ENCODE measurements at places on chromosomes 16 and 17. TPM values are rescaled to one million over a fixed set of nuclear protein-coding genes. Genes with fewer than 3 reads are reported as not detected.

The KRT27 gene
- not detected for total RNA-seq

The KCNJ12 gene
- 0.67 TPM for total RNA-seq

The PRSS21 gene
- total RNA-seq, result 1.0 TPM

The SMTNL2 gene
- not detected for total RNA-seq

The ALDH3A1 gene
- total RNA-seq, result 0.33 TPM

The CCL18 gene
- not detected for total RNA-seq

The CLCN7 gene
- total RNA-seq, result 26.1 TPM

The TBC1D28 gene
- not detected for total RNA-seq

The FN3K gene
- total RNA-seq, result 18.4 TPM

The SNX20 gene
- total RNA-seq, result 3.5 TPM

The HOXB13 gene
- total RNA-seq, result not detected

The ATP6V0A1 gene
- 94.6 TPM for total RNA-seq

The SEZ6 gene
- not detected for total RNA-seq

The CD300LG gene
- 0.14 TPM for total RNA-seq

GRCh38 chr16:31664683-31665482 is 137.2 kb downstream of the AHSP start:
- DNase-seq, result no peak

DNA sequence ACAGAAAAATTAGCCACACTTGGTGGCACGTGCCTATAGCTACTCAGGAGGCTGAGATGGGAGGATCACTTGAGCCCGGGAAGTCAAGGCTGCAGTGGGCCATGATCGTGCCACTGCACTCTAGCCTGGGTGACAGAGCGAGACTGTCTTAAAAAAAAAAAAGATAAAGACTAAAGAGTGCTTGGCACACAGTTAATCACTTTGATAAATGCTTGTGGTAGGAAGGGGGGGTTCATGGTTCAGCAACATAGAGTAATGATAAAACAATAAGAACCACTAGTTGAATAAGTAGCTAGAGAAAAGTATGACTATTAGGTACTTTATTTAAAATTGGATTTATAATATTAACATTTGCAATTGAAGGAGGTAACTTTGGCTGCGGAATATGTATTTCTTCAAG is 43.3 kb downstream of the USP32 start:
- no peak for DNase-seq

DNA sequence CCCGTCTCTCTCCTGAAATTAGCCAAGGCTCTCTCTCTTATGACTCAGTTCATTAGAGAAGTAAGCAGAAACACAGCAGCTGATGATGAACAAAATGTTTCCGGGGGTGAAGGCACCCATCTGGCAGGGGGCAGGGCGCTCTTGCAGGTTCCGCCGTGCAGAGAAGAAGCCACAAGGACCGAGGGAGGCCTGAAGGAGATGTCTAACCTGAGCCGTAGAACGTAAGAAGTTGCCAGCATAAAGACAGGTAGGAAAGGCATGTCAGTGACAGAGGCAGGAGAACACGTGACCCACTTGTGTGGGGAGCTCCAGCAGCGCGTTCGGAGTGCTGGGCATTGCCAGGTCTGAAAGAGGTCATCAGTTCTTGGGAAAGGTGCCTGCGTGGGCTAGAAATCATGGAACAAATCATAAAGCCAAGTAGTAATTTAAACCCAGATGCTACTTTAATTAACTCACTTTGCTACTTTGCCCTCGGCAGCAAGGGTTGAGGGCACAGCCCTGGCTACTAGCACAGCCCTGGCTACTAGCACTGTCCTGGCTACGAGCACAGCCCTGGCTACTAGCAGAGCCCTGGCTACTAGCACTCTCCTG is 198.6 kb downstream of the RPTOR start:
- peak; percentile 17 for DNase-seq

GRCh38 chr17:67868176-67868575 is 42.9 kb downstream of the BPTF start:
- no peak for DNase-seq

GRCh38 chr17:49708515-49709183 is 885 bp upstream of the SLC35B1 start:
- DNase-seq, result no peak

GRCh38 chr17:41975099-41976083 is 8.8 kb downstream of the CNP start:
- no peak for DNase-seq

- DNase-seq, result no peak
Measured at GRCh38 chr17:65181237-65182061, 44.3 kb downstream of the RGS9 start.

DNA sequence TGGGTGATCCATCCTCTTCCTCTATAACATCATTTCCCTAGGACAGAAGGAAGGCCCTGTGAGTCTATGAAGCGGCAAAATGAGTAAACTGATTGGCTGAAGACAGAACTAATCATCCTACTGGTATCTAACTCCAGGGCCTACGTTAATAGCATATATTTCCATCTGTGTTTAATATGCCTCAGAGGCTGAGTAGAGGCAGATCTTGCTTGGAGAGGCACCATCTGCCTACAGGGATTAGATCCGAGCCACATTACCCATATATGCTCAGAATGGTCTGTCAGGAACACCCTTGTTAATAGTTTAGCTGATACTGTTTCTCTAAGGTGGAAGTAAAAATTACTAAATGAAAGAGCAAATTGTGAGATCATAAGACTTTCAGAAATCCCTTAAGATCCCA is 13.2 kb upstream of the FOXJ1 start:
- DNase-seq, result no peak

DNA sequence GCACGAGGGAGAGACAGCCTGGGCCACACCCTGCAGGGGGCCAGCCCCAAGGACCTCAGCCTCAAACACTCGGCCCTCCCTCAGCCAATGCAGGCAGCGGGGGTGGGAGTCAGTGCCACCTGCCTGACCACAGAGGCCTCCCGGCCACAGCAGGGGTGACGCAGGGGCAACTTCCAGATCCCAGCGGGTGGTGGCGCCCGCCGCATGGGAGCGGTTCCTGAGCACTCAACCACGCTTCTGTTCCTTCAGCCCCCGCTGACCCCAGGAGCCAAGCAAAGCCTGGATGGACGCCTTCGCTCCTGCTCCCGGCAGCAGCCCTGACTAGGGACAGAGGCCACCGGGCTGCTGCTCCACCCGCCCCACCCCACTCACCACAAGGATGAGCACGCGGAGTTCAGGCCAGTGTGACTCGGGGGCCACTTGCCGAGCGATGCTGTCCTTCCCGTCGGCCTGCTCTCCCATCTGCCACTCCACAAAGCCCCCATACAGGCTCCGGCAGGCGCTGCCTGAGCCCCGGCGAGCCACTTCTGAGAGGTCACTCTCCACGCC is 5.0 kb upstream of the CYBA start:
- no peak for DNase-seq

- DNase-seq, result no peak
Measured at GRCh38 chr17:72345088-72345487, 224.3 kb downstream of the SOX9 start.

DNA sequence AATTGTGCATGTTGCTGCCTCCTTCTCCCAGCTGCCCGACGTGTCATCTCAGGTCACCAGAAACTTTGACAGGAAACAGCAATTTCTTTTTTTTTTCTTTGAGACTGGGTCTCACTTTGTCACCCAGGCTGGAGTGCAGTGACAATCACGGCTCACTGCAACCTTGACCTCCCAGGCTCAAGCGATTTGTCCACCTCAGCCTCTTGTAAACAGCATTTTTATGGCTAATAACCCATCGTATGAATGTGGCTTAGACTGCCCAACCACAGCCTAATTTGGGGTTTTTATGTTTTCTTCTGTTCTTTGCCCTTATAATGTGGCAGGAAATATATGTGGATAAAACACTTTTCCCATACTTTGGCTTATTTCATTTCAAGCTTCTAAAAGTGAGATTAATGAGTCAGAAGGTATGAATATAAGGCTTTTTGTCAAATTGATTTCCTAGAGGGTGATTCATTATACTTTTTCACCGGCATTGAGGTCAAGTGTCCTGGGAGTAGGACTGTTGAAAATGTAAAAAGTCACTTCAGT is 31.0 kb upstream of the SLC5A10 start:
- DNase-seq, result no peak

DNA sequence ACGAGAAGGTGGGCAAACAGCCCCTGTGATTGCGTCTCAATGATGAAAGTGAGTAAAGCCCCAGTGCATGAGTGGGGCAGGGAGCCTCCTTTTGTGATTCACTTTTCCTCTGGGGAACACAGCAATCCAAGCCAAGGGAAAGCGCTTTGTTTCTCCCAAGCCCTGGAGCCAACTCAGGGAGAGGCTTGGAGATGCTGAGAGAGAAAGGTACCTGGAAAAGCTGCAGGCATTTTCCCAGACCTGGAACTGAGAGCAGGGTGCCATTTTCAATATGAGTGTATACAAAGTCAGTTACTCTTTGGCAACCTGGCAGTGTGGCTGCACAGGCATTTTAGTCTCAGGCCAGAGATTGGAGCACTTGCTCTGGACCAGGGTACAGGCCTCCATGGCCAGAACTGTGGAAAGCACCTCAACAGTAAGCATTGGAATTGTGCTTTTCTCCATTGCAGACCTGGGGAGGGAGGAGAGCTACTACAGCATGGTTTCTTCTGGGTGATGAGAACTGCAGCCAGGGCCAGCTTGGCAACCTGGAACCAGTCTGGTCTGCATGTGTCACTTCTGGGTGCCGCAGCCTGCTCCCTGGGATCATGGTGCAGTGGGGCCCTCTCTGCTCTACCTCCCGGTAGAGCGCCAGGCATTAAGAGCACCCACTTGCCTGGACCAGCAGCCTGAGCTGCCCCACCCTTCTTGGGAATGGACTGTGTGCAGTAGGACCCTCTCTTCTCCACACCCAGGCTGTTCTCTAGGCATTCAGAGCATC is 89.0 kb upstream of the CDH5 start:
- DNase-seq, result peak; percentile 20

DNA sequence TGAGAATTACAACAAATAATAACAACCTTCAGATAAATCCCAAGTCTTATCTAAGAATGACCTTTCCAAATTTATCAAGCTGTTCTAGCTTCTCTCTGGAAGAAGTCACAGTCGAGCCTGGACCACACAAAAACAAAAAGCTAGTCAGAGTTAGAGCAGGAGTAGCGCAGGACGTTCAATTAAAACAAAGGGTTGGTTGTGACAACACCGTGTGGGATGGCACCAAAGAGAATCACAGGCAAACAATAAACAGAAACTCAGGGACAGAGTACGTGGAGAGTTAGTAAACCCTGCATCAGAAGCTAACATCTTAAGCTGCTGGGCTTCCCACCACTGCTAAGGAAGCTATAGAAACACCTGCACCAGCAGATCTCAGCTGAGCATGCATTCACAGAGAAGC is 23.8 kb downstream of the ARHGAP17 start:
- DNase-seq, result no peak

All from liver (tissue), 10 donors.